Stimulated activated CD4-positive, alpha-beta T cell treated with anti-CD3 and anti-CD28 coated beads, Interleukin-4, amount 100 ng/mL, for 4 hours (primary cell): ENCODE measurements at places on chromosomes 3 and 15.

GRCh38 chr3:180528843-180529242 is 73.1 kb upstream of the TTC14 start:
- DNase-seq, result no peak

DNA sequence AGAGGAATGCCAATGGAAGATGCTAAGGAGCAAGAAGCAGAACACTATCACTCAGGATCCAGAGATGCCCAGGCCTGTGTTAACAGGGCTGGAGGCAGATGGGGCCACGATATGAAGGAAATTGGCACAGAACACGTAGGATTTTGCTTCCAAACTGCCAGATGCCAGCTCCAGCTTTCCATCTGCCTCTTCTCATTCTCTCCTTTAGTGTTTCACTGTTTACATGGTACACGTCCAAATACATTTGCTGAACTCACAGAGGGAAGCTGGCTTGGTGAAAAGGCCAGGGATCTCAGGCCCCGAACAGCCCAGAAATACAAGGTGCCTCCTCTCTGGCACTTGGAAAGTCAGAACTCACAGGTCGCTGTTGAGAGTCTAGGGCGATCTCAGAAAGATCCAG is 187.0 kb downstream of the NTRK3 start:
- DNase-seq, result no peak

DNA sequence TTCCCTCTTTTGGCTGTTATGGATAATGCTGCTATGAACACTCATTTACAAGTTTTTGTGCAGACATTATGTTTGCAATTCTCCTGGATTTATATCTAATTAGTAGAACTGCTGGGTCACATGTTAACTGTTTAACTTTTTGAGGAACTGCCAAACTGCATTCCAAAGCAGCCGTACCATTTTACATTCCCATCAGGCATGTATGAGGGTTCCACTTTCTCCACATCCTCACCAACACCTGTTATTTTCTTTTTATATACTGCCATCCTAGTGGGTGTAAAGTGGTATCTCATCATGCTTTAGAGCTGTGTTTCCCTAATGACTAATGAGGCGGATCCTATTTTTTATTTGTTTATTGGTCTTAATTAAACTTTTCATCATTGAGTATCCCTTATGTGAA is 9.2 kb downstream of the KPNA4 start:
- DNase-seq, result no peak

DNA sequence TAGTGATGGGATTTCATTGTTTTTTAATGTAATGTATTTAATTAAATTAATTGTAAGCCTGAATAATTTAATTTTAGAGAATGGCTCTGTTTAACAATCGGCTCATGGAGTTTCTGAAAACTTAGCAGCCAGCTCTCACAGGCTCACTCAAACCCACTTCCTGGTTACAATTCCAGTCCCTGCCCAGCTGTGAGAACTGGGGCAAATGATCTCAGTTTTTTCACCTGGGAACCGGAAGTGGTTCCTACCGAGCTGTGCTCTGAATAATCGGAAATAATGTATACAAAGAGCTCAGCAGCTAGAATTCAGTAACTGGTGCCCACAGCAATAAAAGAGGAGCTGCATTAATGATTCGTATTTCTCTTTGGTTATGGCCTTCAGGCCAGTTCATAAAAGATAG is 244.3 kb upstream of the MCTP2 start:
- peak; percentile 14 for DNase-seq

DNA sequence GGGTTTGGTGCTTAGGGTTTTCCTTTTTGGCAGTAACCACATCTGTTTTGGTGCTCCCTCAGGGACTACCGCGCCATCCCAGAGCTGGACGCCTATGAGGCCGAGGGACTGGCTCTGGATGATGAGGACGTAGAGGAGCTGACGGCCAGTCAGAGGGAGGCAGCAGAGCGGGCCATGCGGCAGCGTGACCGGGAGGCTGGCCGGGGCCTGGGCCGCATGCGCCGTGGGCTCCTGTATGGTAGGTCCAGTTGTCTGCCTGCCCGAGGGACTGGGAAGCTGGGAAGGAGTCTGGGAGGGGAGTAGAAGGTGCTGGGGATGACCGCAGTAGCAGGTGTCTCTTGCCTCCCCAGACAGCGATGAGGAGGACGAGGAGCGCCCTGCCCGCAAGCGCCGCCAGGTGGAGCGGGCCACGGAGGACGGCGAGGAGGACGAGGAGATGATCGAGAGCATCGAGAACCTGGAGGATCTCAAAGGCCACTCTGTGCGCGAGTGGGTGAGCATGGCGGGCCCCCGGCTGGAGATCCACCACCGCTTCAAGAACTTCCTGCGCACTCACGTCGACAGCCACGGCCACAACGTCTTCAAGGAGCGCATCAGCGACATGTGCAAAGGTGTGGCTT is 6.4 kb downstream of the MCM2 start:
- no peak for DNase-seq

DNA sequence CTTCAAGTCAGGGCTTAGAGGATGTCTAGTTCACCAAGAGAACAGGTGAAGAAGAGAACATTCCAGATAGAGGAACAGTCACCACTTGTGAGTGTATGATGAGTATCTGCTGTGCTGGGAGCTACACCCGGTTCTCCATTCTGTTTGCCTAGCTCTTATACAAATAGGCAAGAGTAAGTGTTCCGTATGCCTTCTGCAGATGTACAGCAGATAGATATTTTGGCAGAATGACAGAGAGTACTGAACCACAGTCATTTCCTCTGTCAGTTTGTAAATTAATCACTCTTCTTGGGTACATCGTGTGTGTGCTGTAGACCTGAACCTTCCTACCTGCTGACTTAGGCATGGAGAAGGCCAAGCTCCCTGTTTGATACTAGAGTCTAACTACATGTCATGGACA is 108.3 kb upstream of the CTDSPL start:
- no peak for DNase-seq

GRCh38 chr15:75573648-75574384 is 5.3 kb downstream of the PTPN9 start:
- DNase-seq, result no peak

GRCh38 chr3:81998907-81999306 is 237.5 kb upstream of the GBE1 start:
- DNase-seq, result no peak

DNA sequence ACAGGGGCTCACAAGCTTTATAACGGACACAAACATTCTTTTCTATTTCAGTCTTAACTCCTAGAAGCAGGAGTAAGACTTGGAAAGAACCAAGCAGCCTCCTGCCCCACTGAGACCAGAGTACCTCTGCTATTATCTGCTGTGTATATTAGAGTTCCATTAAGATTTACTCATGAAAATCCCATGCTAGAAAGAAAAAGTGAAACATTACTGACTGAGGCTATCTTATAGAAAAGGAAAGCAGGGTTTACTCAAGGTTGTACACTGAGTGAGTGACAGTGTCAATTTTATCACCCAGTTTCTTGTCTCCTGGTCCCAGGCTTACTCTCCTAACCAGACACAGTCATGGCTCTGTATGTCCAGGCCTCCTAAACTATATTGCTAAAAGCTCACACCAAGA is 97.9 kb upstream of the SOX2 start:
- no peak for DNase-seq

GRCh38 chr15:82995938-82996337 is 9.9 kb downstream of the RAMAC start:
- DNase-seq, result no peak

DNA sequence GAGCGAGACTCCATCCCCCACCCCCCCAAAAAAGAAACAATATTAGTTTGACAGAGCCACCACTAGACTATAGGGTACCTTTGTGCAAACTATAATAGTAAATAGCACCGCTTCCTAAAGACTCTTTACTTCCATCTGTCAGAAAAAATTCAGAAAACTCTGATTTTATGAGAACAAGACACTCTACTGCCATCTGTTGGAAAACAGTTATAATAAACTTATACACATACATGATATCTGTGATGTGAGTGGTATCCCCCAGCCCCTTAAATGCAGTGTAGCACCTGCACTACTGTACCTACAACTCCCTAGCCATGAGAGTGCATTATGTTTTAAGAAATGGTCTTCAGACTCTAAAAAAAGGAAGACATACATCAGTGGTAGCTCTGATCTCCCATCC is 47.1 kb upstream of the CTDSPL start:
- no peak for DNase-seq

- no peak for DNase-seq
These were observed 276.2 kb upstream of the LRRFIP2 start for GRCh38 chr3:37450561-37450960.
